ENCODE measurements at places on chromosomes 3 and 15. TPM values are rescaled to one million over a fixed set of nuclear protein-coding genes. Genes with fewer than 3 reads are reported as not detected.

UROC1 gene
- total RNA-seq: not detected

BCL2A1 gene
- not detected for total RNA-seq

PCYT1A gene
- 80.8 TPM for total RNA-seq

RHOV gene
- 0.82 TPM for total RNA-seq

TRPM1 gene
- total RNA-seq: not detected

MUC13 gene
- total RNA-seq: not detected

SLC12A1 gene
- total RNA-seq: under 0.01 TPM

MORC1 gene
- total RNA-seq: not detected

CIP2A gene
- 7.1 TPM for total RNA-seq

IL12A gene
- total RNA-seq: 1.2 TPM

KCNH8 gene
- not detected for total RNA-seq

All from fibroblast of the aortic adventitia (primary cell).